Tibial nerve (tissue), 4 donors: ENCODE measurements at places on chromosomes 13 and 19.

GRCh38 chr13:53238261-53238660, 209.6 kb downstream of the OLFM4 start:
- no peak for DNase-seq

- no peak for DNase-seq
These were observed 210.8 kb downstream of the OXGR1 start for GRCh38 chr13:96783511-96783910.

DNA sequence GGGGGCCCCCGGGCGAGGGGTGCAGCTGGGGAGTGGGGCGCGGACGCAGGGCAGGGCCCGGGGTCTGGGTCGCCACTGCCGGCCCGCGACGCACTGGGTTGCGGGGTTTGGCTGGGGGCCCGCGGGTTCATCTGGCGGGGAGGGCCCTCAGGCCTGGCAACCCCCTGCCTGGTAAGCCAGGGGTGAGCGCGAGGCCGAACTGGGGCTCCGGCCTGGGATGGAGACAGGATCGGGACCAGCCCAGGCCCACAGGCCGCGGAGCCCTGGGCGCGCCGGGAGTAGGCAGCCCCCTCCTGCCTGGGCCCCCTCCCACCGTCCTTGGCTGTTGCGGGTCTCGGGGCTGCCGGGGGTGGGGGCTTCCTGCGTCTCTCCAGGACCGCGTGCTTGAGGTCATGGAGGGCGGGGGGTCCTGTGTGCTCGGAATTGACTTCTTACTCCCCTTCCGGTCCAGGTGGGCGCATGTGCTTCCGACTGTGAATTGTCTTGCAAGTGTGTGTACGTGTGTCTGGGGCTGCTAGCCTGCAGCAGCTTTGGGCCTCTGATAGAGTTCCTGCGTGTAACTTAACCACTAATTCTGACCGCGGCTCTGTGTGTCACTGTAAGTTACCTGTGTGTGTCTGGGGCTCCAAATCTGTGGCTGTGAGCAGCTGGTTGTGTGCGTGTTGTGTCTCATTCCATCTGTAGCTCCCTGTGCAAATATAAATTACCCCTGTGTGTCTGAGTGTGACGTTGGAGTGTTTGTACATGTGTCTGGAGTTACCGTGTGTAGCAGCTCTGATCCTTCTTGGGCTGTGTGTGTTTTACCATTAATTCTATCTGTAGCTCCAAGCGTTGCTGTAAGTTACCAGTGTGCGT, 751 bp downstream of the GRAMD1A start:
- DNase-seq, result no peak

- DNase-seq, result no peak
These were observed 79.4 kb downstream of the ZIC5 start for GRCh38 chr13:99892196-99892613.

DNA sequence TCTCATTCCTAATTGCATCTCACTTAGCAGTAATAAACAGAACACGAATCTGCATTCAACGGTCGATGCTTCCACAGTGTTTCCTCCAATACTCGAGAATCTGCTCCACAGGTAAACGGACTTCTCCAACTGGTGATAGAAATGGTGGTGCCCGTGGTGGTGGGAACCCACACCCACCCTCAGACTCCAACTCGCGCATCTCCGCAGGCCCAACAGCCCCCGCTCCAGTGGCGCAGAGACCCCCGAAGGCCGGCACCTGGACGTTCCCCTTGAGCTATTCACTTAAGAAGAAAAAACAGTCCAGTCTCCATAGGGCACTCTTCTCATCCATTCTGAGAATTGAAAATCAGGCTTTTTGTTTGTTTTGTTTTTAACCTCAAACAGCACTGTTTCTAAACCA, 13.8 kb upstream of the RASA3 start:
- DNase-seq, result no peak

DNA sequence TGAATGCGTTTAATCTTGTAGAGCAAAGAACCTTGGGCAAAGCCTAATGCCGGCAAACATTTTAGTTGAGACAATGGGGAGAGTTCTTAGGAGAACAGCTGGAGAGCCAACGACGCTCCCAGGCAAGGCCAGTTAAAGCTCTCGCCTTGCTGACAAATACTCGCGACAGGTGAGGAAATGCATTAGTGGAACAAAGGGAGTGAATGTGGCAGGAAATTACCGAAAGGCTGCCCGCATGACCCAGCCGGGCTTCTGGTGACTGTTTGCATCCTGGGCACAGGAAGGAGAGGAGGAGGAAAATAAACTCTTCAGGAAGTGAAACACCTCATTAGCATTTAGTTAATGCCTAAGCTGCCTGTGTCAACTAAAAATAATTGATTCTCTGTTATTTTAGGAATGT, 74.6 kb downstream of the SHISA2 start:
- DNase-seq, result no peak

DNA sequence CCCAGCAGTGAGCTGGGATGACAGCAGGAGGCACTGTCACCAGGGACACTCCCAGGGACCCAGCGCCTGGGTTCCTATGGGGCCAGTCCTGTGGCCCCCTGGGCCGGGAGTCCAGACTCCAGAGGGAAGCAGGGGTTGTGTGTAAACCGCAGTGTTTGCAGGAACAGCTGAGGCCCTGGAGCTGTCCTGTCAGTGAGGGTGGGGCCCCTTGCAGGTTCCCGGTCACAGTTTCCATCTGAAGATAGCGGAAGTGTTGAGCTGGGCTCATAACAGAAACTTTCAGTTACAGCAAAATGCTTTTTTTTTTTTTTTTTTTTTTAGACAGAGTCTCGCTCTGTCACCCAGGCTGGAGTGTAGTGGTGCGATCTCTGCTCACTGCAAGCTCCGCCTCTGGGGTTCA, 17.7 kb upstream of the CSNK1G2 start:
- no peak for DNase-seq

DNA sequence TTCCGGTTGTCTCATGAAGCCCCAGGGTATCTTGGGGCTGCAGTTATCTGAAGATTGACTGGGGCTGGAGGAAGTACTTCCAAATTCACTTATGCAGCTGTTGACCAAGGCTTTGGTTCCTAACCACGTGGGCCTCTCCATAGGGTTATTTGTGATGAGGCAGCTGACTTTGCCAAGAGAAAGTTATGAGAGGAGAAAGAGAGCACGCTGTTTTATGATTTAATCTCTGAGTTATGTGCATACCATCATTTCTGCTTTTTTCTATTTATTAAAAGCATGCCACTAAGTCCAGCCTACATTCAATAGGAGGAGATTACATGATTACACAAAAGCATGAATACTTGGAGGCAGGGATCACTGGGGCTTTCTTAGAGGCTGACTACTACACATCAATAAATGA, 215.5 kb downstream of the NHLRC3 start:
- DNase-seq, result no peak

DNA sequence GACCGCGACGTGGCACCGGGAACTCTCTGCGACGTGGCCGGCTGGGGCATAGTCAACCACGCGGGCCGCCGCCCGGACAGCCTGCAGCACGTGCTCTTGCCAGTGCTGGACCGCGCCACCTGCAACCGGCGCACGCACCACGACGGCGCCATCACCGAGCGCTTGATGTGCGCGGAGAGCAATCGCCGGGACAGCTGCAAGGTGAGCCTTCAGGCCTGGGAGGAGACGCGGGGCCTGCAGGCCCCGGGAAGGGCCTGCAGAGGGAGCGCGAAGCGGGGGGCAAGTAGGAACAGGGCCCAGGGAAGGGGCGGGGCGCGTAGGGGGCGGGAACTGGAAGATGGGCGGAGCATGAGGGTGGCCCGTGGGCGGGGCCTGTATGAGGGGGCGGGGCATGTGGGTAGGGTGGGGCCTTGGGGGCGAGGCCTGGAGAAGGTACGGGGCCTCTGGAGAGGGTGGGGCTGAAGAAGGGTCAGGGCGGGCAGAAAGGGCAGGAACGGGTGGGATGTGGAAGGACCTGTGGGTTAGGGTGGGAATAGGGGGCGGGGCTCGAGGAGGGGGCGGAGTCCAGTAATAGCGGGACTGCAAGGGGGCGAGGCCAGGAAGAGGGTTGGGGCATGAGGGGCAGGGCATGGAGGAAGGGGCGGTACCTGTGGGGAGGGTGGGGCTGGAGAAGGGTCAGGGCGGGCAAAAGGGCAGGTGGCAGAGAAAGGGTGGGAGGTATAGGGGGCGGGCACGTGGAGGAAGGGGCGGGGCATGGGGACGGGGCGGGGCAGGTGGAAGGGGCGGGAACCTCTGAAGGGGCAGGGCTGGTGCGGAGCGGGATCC, 2.5 kb downstream of the CFD start:
- DNase-seq, result no peak

DNA sequence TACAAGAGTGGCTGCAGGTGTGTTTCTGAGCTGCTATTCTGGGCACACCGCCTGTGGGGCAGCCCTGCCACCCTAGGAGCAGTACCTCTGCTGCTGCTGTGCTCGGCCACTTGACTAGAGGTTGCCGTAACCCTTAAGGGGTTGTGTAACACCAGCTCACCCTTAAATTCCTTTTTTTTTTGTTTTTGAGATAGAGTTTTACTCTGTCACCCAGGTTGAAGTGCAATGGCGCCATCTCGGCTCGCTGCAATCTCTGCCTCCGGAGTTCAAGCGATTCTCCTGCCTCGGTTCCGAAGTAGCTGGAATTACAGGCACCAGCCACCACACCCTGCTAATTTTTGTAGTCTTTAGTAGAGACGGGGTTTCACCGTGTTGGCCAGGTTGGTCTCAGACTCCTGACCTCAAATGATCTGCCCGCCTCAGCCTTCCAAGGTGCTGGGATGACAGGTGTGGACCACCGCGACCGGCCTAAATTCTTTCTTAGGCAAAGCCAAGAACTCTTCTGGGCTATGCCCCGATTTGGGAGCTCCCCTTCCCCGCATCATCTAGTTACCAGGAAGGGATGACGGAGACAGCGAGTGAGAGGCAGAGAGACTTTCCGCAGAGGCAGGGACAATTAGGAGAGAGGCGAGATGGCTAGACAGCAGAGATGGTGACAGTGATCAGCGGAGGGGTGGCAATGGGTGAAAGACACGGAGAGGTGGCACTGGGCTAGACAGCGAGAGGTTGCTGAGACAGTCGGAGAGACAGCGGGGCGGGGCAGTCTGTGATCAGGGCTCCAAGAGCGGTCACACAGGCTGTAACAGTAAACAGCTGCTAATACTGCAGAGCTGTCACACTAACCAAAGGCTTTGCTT, 4.4 kb upstream of the LILRA5 start:
- no peak for DNase-seq

GRCh38 chr13:96172066-96172465, 82.2 kb downstream of the HS6ST3 start:
- no peak for DNase-seq

- no peak for DNase-seq
These were observed 264.0 kb downstream of the KLF12 start for GRCh38 chr13:73870036-73870741.

GRCh38 chr13:20441879-20442278, 83.8 kb downstream of the CRYL1 start:
- DNase-seq, result no peak

DNA sequence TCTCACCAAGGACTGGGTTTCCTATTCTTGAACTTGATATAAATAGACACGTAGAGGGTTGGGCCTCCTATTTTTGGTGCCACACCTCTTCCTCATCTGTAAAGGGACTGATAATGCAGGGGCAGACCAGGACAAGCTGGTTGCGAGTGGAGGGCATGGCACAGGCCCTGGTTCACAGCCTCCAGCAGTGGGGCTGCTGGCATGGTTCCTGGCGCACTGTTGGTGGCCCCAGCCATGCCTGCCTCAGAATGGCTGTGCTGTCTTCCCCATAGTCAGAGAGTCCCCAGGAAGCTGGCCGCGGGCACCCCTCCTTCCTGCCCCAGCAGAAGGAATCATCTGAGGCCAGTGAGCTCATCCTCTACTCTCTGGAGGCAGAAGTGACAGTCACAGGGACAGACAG, 10.5 kb upstream of the OVOL3 start:
- DNase-seq, result no peak

DNA sequence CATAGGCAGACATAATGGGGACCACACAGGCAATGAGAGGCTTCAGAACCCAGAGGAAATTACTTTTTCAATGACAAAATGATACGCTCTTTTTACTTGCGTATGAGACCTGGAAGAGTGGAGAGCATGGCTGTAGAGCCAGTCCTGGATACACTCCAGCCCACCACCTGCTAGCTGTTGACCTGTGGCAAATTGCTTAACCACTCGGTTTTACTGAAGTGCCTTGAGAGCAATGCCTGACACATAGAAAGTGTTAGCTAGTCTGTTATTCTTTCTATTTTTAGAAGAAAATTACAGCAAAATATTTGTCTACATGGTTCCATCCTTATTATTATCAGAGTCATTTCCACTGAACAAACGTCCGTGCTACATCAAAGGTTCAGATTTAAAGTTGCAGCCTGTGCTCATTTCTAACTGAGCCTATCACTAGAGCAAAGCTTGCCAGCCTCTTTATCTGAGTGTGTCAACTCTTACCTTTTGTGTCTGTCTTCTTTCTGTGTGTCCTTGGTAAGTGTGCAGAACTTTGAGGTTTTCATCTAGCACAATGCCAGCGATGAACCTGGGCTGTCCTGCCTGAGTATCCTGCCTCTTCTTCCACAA, 9.6 kb upstream of the GPR183 start:
- DNase-seq, result no peak

GRCh38 chr19:31304831-31305312, 44.4 kb downstream of the TSHZ3 start:
- DNase-seq, result peak; percentile 29

GRCh38 chr13:95247171-95247570, 54.1 kb downstream of the ABCC4 start:
- no peak for DNase-seq

DNA sequence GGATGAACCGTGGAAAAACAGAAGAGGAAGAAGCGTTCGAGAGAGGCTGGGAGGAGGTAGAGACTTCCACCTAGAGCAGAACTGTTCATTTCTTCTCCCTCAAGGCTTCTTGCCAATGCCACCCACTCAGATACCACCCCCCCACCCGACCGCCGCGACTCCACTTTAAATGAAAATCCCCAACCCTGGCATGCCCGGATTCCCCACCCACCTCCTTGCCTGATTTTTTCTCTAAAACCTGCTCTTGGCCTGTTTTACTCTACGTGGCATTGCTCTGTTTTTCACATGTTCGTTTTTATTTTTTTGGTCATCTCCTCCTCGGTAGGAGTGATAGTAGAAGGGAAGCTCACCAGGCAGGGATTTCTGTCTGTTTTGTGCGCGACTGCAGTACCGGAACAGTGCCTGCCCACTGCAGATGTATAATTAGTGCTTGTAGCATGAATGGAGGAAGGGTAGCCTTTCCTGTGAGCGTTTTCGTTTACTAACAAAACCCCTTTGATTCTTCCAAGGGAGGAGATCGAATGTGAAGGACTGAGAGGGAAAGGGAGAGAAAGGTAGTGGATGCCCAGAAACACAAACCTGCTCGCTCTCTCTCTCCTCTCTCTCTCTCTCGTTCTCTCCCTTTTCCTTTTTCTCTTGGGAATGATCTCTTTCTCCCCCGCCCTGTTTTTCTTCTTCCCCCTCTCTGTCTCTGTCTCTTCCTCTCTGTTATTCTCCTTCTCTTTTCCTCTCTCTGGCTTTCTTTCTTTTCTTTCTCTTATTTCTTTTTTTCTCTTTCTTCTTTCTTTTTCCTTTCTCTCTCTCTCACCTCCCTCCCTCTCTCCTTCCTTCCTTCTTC, 2.2 kb downstream of the CD70 start:
- DNase-seq, result no peak

- peak; percentile 70 for DNase-seq
These were observed at the start of gene TRAPPC5 for GRCh38 chr19:7680606-7681339. TSS of gene TRAPPC5 (plus strand) at chr19:7680833. CDS start at chr19:7682254, 1,421 bp downstream.

- DNase-seq, result no peak
These were observed 56.9 kb downstream of the SLITRK6 start for GRCh38 chr13:85742355-85742754.

GRCh38 chr13:45879666-45880065, 28.1 kb upstream of the SIAH3 start:
- DNase-seq, result no peak
